Activated naive CD4-positive, alpha-beta T cell treated with anti-CD3 and anti-CD28 coated beads, Interleukin-2, amount 10 ng/mL, durations not matched to agents 5 hours and 36 hours (primary cell): ENCODE measurements at places on chromosomes 7 and 10. TPM values are rescaled to one million over a fixed set of nuclear protein-coding genes. Genes with fewer than 3 reads are reported as not detected.

CPEB3 gene
- total RNA-seq, result 2.6 TPM

PNLIPRP1 gene
- not detected for total RNA-seq

RBM20 gene
- total RNA-seq, result 0.13 TPM

ANKRD61 gene
- not detected for total RNA-seq

MNX1 gene
- total RNA-seq, result 0.10 TPM

GRID2IP gene
- total RNA-seq, result 0.12 TPM

CTAGE8 gene
- 2.1 TPM for total RNA-seq

ALKBH4 gene
- total RNA-seq, result 12.1 TPM

NODAL gene
- total RNA-seq, result 0.15 TPM

LRRN3 gene
- 253 TPM for total RNA-seq

MYL7 gene
- not detected for total RNA-seq

PGAM2 gene
- total RNA-seq, result 0.25 TPM

EBLN1 gene
- not detected for total RNA-seq

CYP2C19 gene
- total RNA-seq, result 0.07 TPM

UBE2D4 gene
- 6.7 TPM for total RNA-seq
